ENCODE measurements at places on chromosomes 3 and 15.

DNA sequence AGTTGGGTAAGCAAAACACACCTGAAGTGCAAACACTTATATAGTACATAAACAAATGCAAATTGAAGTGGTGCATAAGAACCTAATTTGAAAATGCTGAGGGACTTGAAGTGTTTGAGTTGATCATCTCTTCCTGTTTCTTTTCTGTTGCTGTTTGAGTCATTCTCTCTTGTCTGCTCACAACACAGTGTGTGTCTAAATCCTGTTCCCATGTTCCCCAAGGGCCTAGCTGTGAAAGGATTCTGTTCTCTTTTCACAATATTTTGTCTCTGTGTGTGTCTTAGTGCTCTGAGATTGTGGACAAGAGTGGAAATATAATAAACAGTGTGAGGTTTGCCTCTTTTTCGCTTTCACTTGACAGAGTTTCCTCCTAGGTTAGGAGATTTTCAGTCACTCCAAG lies 6.1 kb downstream of the CD96 start:
- DNase-seq: no peak

DNA sequence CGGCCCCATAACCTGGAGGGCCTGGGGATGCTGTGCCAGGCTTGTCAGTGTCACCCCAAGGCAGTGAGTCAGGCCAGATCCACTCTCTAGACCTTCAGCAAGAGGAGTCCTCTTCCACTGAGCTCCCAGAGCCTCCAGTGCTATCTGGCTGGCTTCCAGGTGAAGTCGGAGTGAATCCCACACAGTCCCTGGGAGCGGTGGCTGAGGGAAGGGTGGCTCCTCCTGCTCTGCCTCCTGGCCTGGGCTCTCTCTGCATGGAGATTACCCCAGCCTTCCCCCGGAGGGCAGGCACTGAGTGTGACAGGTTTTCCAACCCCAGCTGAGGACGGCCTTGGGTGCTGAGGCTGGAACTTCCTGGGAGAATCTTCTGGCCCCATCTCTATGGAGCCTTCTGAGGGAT lies 82.7 kb downstream of the EPHB1 start:
- DNase-seq: no peak

GRCh38 chr15:52292780-52293392 lies 2.7 kb downstream of the MYO5C start:
- no peak for DNase-seq

- DNase-seq: no peak
Measured at GRCh38 chr3:26058901-26059321, 269.0 kb downstream of the OXSM start.

- DNase-seq: peak; percentile 31
Measured at GRCh38 chr15:67762610-67763368, 62.5 kb upstream of the SKOR1 start.
